ENCODE measurements at places on chromosomes 12 and 14.
A peak's percentile ranks its signal among the peaks of the same experiment; 100 is the strongest.

- peak; percentile 34 for DNase-seq
Observed at GRCh38 chr12:80589077-80589476, 118.4 kb upstream of the MYF6 start.

DNA sequence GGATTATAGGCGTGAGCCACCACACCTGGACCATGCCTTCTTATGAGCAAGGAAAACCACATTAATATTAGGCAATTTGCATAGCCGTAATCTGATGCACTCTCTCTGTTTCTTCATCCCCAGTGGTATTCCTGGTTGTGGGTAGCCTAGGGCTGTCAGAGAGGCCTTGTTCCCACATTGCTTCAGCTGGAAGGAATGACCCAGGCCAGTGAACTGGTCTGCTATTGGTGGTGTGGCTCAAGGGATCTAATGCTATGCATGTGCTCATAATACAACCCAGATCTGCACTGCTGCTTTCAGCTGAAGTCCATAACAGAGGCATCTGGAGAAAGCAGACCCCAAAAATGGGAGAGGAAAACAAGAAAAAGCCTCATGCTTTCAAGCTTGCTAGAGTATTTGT, 33.1 kb upstream of the G2E3 start:
- DNase-seq, result no peak

DNA sequence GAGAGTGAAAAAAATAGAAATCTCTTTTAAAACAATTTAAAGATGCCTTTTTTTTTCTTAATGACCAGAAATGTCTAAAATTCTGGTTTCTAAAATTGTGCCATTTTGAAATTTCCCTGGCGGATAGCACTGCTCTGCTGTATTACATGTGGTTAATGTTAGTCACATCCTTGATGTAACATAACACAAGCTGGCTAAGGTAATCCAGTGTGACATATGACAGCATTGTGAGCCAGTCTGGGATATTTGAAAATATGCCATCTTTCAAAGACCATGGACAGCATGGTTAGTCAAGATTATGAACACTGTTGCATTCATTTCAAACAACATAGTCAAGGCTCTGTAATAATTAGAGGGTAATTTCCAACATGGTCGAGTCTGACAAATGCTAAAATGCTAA, 133.2 kb downstream of the ALX1 start:
- no peak for DNase-seq

DNA sequence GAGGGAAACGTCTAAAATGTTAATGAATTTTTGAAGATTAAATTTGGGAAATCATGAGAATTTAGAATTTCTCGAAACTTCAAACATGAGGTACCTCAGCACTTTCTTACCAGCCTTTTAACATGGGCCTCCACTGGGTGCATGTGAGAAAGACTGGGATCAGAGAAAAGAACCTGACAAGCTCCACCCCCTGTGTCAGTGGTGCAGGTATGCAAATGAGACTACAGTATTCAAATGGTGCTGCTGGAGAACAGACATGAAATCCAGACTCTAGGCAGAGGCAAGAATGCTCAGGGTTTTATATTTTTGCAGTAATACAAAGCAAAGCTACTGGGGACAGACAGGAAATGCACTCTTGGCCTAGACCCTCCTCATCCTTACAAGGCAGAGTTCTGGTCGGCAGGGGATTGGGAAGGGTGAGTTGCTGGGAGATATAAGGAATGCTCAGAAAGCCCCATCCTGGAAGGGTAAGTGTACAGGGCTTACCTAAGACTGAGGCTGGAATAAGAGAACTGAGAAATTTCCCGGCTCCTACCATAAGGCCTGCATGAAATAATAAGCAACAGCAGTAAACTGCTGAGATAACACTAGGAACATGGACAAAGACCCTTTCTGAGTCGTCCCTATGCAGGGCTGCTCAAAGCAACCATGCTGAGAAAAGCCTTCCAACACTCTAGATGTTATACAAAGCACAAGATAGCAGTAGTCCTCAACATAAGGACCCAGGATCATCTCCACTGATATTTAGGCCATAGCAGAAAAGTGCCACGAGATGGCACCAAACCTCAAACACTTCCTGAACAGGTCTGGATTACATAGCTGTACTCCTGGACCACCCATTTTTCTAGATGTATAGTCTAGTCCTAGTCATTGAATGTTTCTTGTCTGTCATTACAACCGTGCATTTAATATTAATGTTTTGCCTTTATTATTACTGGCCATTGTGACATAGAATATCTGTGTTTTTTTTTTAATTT, 260.8 kb downstream of the RASSF9 start:
- peak; percentile 85 for DNase-seq

- DNase-seq, result peak; percentile 48
Observed at GRCh38 chr12:27334042-27334720, 1.5 kb downstream of the BMAL2 start.
